A549 treated with DMSO at 1 μM for 4 hours (cell line): ENCODE measurements at places on chromosomes 7 and 10. TPM values are rescaled to one million over a fixed set of nuclear protein-coding genes. Genes with fewer than 3 reads are reported as not detected.

Gene MKX
- total RNA-seq, result not detected in 5 replicates

Gene ACTL6B
- total RNA-seq, result not detected in 5 replicates

Gene ITGA8
- total RNA-seq, result not detected in 5 replicates

Gene PRSS37
- not detected in 5 replicates for total RNA-seq

Gene TFAM
- 74.8 to 86.4 TPM (median 84.7 TPM) in 5 replicates for total RNA-seq

Gene TMEM26
- 0.06 to 0.43 TPM (median 0.20 TPM) in 5 replicates for total RNA-seq

Gene ETV1
- total RNA-seq, result 2.4 to 4.0 TPM (median 3.5 TPM) in 5 replicates

Gene DENND2A
- total RNA-seq, result 0.24 to 0.42 TPM (median 0.35 TPM) in 5 replicates

Gene SKIDA1
- 1.3 to 1.9 TPM (median 1.6 TPM) in 5 replicates for total RNA-seq
